ENCODE measurements at places on chromosomes 5 and 9. TPM values are rescaled to one million over a fixed set of nuclear protein-coding genes. Genes with fewer than 3 reads are reported as not detected.

The INSL6 gene
- not detected for total RNA-seq

DNA sequence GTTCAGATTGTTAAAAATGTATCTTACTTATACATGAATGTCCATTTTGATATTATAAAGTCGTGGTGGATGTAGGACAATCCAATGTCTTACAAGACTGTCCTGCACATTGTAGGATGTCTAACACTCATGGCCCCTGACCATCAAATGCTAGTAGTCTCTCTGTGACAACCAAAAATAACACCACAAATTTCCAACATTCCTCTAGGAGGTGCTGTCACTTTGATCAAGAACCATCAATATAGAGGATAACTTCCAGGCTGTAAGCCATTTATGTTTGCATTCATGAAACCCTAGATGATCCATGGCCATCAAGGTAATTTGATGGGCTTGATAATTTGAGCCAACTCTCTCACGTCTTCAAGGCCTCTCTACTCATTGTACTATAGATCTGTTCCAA, 20.5 kb upstream of the ZFR start:
- no peak for DNase-seq

GRCh38 chr5:160507221-160507721, 85.6 kb downstream of the PTTG1 start:
- DNase-seq = no peak

- DNase-seq = no peak
Measured at GRCh38 chr5:128432913-128433440, 105.1 kb downstream of the FBN2 start.

- no peak for DNase-seq
Measured at GRCh38 chr9:21554813-21555212, 72.7 kb upstream of the IFNE start.

- DNase-seq = no peak
Measured at GRCh38 chr5:111075520-111075919, 4.0 kb downstream of the TSLP start.

- DNase-seq = no peak
Measured at GRCh38 chr9:127754099-127755060, 19.3 kb upstream of the TOR2A start.

All from upper lobe of right lung (tissue), 1 donor.